ENCODE measurements at places on chromosomes 5 and 9.
A peak's percentile ranks its signal among the peaks of the same experiment; 100 is the strongest.

DNA sequence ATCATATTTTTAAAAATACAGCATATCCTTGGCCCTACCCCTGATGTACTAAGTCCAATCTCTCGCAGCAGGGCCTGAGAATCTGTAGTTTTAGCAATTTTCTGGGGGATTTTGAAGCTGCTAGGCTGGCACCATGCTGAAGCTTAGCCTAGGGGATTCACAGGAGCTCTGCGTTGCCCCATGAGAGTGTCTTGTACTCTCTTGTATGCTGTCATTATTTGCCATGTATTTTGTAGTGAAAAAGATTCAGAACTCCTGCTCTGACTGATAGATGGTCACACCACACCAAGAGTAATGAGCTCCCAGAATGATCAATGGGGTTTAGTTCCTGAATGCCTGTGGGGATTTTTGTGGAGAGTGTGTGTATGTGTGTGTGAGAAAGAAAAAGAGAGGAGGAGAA lies 20.7 kb upstream of the TRMT10B start:
- DNase-seq: no peak

- DNase-seq: no peak
These were observed 67.3 kb upstream of the SGCD start for GRCh38 chr5:156259618-156260017.

DNA sequence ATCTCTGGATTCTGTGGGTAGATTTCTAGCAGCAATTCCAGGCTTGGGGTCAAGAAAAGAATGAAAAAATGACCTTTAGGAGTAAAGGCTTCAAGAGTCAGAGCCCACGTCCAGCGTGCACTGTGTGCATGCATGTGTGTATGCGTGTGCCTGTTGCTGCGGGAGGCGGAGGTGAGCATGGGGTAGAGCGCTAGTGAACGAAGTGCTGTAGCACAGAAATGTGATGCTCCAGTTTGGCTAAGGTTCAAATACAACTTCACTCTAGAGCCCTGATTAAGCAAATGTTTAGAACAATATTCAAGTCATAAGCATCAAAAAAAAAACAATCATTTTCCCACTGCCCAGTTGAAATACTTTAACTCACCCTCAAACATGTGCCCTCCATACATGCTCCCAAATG lies 403.9 kb downstream of the ZNF608 start:
- no peak for DNase-seq

DNA sequence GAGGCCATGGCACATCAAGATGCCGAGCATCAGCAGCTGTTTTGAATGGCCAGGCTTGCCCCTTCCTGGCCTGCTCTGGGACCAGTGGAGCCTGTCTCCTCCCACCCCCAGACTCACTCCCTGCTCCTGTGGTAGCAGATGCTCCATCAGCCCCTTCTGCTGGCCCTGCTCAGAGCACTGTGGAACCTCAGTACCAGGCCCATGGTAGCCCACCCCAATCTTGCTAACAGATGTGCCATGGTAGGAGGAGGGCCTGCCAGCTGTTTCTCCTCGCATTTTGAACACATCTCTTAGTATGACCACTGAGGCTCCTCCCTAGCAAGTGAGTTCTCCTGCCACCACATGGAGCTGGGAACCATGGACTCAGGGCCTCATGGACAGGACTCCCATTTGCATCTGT lies 29.5 kb downstream of the COL27A1 start:
- DNase-seq: no peak

DNA sequence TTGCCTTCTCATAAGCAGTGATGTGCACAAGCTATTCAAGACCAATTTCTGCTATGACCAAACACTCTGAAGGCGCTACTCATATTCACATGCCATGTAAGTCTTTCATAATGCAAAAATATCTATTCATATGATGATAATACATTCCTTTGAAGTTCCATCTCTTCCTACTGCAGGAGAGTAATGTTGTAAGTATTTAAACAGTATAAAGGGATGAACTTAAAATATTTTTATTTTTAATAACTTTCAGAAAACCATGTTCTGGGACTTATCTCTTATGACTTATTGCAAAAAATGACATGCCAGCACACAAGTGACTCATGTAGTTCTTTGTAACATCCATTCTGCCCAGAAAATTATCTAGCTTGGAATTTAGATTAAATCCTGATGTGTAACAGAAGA lies 376.4 kb downstream of the KCTD16 start:
- no peak for DNase-seq

DNA sequence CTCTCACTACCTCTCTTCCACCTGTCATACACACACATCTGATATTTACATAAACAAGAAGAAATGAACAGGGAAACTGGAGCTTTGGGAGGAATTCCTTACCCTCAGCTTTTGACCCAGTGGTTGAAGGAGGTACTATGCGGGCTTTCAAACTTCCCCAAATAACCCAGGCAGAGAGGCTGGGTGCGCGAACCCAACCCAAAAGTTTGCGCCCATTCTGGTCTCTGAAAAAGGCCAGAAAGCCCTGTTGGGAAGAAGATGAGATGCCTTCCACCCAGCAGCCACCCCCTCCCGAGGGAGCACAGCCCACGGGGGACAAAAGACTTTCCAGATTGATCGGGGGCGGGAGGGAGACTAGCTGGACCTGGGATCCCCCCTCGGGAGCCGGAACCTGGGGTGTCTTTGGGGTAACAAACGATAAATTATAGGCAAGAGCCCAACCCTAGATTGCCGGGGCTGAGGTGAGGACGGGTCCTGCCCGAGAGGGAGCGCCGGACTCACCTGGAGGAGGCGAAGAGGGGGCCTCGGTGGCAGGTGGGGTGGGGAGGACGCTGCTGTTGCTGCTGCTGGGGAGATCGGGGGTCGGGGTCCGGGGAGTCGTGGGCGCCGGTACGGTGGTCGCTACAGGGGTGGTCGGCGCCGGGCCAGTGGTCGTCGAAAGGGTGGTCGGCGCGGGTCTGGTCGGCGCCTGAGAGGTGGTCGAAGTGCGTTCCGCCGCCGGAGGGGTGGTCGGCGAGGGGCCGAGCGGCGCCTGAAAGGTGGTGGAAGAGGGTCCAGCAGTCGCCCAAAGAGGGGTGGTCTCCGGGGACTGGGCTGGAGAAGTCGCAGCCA lies 798 bp downstream of the MEGF9 start:
- DNase-seq: no peak

- DNase-seq: no peak
These were observed 5.8 kb upstream of the NUP214 start for GRCh38 chr9:131119600-131119999.

- DNase-seq: no peak
These were observed 925 bp downstream of the LIFR start for GRCh38 chr5:38555354-38556087.

- no peak for DNase-seq
These were observed 630.1 kb downstream of the CDH12 start for GRCh38 chr5:22223079-22223478.

DNA sequence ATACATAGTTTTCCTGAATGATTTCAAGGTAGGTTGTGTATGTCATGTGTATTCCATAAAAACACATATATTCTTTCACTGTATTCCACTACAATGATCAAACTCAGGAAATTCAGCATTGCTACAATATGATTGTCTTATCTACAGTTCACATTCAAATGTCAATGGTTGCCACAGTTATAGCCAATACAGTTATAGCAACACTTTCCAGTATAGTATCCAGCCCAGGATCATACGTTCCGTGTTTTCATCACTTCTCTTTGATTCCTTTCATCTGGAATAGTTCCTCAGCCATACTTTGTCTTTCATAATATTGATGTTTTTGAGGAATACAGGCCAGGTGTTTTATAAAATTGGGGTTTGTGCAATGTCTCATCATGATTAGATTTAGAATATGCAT lies 9.5 kb downstream of the OR2S2 start:
- no peak for DNase-seq

GRCh38 chr9:119318371-119318770 lies 50.9 kb downstream of the BRINP1 start:
- DNase-seq: no peak

GRCh38 chr9:5113523-5113922 lies 71.9 kb downstream of the INSL6 start:
- no peak for DNase-seq

GRCh38 chr9:71607461-71607881 lies 160.8 kb downstream of the CEMIP2 start:
- no peak for DNase-seq

GRCh38 chr5:39399135-39400036 lies 25.4 kb downstream of the DAB2 start:
- no peak for DNase-seq

GRCh38 chr5:64859881-64860280 lies 91.2 kb downstream of the CWC27 start:
- no peak for DNase-seq

GRCh38 chr9:90805006-90805996 lies 3.7 kb downstream of the SYK start:
- peak; percentile 40 for DNase-seq

DNA sequence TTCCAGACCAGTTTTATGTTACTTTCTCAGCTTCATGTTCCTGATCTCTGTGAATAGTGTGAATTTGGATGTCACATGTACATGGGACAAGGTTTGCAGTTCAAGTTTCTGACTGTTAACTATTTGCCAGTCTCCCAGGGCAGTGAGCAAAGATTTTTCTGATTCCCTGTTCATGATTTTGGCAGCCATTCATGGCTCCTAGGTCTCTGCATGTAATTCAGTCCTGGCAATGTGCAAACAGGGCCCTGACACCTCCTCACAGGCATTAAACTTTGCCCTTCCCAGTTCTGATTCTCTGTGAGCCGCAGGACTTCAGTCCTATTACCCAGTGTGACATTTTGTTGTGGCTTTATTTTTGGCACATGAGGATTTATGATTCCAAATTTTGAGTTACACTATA lies 349.7 kb downstream of the ARRDC3 start:
- DNase-seq: no peak

GRCh38 chr5:180532268-180532667 lies 38.1 kb downstream of the CNOT6 start:
- DNase-seq: no peak

GRCh38 chr9:97856857-97857605 lies 4.0 kb downstream of the FOXE1 start:
- no peak for DNase-seq

GRCh38 chr5:80220245-80220897 lies 35.5 kb downstream of the SERINC5 start:
- DNase-seq: peak; percentile 54

Measured in DMS79 (cell line).